NCI-H187 (cell line): ENCODE measurements at places on chromosomes 5 and 9.

- no peak for DNase-seq
Observed at GRCh38 chr5:94422812-94423211, 195.6 kb downstream of the KIAA0825 start.

DNA sequence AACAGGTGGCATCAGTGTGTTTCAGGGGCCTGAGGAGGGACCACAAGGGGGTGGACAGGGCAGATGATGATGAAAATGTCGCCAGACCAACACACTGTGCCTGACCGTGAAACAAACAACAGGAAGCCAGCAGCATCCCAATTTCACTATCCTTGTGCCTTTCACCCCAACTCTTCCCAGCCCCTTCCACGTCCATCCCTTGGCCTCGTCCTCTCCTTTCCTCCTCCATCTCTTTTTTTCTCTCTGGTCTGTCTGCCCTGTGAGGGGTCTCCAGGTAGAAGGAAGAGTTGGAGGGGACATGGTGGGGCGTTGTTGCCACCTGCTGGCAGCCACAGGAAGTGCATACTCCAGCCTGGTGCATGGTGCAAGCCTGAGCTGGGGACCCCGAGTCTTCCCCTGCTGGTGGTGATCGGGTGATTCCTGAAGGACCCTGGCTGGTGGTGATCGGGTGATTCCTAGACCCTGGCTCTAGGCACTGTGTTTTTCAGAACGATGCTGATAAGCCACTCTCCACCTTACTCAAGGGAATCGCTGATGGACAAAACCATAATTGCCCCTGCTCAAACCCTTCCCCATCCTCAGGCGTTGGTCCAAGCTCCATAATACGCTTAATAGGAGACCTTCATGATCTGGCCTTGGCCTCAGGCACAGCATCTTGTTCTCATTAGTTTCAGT, 21.7 kb upstream of the NSD1 start:
- no peak for DNase-seq

- no peak for DNase-seq
Observed at GRCh38 chr5:143355710-143356109, 47.8 kb downstream of the NR3C1 start.

- DNase-seq, result no peak
Observed at GRCh38 chr5:178308541-178309092, 76.0 kb upstream of the PHYKPL start.

DNA sequence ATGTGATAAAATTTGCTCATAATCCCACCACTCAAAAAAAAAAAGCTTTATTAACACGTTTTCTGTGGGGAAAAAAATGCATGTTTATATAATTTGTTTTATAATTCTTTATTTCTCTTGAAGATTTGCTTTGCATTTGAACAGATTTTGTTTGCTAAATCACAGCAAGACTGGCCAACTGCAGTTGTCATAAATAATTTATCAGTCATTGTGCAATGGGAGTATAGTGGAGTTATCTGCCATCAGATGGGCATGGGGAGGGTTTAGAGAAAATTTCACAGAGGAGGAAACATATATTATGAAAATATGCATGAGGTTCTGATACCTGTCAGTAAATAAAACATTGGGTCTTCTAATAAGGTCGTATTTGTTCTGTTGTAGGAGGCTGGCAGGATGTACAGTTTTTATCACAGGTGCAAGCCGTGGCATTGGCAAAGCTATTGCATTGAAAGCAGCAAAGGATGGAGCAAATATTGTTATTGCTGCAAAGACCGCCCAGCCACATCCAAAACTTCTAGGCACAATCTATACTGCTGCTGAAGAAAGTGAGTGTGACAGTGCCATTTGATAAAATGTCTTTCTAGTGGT, 23.8 kb downstream of the HSDL2 start:
- DNase-seq, result no peak

- DNase-seq, result no peak
Observed at GRCh38 chr5:155125551-155126095, 112.1 kb downstream of the KIF4B start.

- no peak for DNase-seq
Observed at GRCh38 chr5:81400375-81400774, 6.4 kb upstream of the ACOT12 start.

GRCh38 chr5:101084353-101084752, 181.3 kb upstream of the ST8SIA4 start:
- no peak for DNase-seq

- no peak for DNase-seq
Observed at GRCh38 chr9:136979769-136980587, 2.7 kb downstream of the PTGDS start.

GRCh38 chr5:170289121-170289520, 8.5 kb downstream of the LCP2 start:
- DNase-seq, result no peak

DNA sequence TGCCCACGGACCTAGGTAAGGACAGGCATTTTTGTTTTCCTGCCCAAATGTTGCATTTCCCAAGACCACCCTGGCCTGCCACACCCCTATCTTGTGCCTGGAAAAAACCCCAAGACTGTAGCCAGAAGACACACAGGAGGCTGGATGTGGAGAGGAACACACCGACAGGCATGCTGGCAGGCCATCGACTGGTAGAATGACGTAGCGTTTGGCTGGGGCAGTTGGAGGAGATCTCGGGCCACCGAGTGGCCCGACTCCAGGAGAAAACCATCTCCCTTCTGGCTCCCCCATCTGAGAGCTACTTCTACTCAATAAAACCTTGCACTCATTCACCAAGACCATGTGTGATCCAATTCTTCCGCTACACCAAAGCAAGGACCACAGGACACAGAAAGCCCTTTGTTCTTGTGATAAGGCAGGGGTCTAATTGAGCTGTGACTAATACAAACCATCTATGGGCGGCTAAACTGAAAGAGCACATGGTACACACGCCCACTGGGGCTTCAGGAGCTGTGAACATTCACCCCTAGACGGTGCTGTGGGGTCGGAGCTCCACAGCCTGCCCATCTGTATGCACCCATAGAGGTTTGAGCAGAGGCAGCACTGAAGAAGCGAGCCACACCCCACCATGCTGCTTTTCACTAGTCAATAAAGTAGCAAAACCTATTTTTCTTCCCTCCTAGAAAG, 38.9 kb upstream of the N4BP3 start:
- DNase-seq, result no peak

DNA sequence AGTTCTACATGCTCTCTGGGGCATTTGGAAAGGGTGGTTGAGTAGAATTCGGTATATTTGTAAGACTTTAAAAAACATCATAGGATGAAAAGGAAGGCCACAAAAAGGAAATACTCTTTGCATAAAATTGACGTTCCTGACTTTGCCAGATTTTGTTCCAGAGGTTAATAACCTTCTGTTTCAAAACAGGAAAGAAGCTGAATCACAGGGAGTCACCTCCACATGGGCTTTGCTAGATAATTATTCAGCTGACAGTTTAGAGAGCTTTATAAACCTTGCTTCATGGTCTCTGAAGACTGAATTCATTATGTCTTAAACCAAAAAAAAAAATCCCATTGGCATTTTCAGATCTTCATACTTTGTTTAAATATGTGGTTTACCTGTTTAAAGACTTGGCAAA, 203.7 kb downstream of the SEMA6A start:
- DNase-seq, result no peak

DNA sequence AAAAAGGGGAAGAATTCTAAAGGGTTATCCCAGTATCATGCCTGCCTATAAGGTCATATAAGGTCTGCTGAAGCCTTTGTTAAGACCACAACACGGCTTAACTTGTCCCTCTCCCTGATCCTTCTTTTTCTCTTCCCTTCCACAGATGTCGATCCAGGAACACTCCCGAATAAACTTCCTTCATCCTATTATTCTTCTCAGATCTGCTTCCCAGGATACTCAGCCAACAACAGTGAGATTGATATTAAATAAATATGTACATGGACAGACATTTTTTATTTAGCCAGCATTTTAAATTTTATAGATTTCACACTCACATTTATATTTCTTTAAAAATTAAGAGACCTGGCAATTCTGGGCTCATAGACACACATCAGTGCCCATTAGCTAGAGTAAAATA, 44.1 kb downstream of the DPYSL3 start:
- no peak for DNase-seq

DNA sequence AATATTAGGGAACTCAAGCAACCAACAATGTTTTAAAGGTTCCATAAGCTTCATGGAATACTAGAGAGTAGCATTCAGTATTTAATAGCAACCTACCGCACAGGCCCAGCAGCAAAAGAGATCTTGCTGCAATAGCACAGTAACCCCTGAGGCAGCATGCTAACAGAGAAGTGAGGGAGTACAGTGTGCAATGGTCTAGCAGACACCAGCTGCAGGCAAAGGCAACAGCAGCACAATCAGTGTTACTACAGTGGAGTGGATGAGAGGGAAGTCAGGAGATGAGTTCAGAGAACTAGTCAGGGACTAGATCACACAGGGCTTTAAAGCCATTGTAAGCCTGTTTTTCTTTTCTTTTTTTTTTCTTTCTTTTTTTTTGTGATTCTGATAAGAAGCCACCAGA, 2.8 kb downstream of the TICAM2 start:
- DNase-seq, result no peak

DNA sequence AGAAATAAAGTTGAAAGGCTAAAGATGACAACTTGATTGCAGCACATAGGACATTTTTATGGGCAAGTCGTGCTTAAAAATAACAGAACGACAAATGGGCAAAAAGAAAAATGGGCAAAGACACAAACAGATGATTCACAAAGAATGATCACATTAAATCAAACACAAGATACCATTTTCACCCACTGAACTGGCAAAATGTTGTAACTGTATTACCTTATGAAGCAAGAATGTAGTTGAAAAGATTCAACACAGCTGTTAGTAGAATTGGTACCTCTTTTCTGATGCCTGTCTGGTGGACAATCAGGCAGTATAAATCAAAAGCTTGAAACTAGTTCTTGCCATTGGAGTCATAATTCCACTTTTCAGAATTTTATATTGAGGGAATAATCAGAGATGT, 81.0 kb upstream of the PALM2AKAP2 start:
- no peak for DNase-seq

- DNase-seq, result no peak
Observed at GRCh38 chr5:113197456-113198200, 221.0 kb downstream of the DCP2 start.

DNA sequence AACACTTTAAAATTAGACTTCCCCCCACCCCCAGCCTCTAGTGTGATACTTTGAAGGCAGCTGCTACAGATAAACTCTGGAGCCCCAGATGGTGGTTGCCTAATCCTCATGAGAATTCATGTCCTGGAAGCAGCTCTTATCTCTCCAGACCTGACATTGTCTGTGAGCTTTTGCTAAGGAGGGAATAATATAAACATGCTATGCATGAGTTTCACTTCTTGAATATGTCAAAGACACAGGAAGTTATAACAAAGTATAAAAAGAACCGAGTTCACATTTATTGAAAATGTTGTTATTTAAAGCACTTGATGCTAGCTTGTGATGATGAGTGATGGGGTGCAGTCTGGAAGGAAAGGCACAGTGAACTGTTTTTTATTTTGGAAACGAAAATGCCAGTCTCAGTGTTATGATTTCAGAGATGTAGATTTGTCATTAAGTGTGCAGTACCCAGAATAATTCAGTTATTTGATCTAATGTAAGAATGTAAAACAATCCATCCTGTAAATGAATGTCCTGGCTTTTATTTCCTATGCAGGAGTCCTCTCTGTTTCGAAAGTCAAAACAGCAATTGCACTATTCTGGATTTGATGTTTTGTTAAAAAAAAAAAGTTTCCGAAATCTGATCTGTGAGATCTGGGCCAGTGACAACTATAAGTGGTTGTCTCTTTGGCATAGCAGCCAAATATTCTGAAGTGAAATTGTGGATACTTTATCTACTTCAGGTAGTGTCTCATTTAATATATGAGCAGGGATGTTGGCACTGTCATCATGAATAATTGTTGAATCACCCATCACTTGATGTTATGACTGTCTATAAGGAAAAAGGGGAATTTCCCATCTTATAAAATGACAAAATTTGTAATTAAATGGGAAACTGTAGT, 77.0 kb downstream of the ZCCHC7 start:
- DNase-seq, result no peak

DNA sequence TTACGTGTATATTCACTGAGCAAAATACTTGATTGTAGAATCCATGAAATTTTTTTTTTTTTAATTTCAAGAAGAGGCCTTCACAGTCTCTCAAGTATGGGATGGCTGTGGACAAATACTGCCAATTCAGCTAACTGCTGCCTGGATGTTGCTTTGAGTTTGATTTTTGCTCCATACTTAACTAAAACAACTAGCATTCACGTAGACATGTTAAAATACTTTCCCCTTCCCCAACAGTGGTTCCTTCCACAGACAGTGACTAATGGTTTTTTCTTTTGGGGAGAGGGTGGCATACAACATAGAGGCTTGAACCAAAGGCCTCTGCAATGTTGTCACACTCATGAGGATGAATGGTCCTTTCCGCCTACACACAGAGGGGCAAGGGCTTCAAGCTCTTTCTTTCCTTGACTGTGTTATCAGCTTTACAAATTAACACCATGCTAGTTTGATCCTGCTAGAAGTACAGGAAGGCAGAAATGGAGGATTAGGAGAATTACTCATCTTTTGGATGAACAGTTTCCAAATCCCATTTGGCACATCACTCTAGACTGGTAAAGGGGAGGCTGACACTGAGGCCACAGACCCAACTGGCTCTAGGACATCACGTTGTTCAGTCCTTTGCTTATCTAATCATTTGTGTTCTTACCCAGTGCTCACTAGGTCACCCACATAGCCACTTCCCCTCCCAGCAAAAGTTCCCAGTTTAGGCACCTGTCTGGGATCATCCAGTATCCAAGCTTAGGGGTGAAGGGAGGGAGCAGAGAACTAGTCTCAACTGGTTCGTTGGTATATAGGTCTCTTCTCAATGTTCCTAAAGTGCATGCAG, 1.8 kb upstream of the LEAP2 start:
- no peak for DNase-seq

DNA sequence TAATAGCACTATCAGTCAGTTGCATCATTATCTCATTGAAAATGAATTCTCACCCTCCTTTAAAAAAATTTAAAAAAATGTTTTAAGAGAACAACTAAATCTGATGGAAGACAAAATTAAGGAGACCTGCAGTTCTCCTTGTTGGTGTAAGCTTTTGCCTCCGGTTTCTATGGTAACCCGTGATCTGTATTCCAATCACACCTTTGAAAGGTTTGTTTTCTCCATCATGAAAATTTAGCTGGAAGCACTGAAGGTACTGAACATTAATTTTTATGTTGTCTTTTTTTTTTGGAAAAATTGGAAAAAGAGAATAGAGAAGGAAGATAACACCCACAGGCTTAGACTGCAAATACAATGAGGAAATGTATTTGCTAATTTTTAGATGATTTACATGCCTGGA, 2.5 kb upstream of the BASP1 start:
- no peak for DNase-seq
